ENCODE measurements at places on chromosomes 11 and 22.

DNA sequence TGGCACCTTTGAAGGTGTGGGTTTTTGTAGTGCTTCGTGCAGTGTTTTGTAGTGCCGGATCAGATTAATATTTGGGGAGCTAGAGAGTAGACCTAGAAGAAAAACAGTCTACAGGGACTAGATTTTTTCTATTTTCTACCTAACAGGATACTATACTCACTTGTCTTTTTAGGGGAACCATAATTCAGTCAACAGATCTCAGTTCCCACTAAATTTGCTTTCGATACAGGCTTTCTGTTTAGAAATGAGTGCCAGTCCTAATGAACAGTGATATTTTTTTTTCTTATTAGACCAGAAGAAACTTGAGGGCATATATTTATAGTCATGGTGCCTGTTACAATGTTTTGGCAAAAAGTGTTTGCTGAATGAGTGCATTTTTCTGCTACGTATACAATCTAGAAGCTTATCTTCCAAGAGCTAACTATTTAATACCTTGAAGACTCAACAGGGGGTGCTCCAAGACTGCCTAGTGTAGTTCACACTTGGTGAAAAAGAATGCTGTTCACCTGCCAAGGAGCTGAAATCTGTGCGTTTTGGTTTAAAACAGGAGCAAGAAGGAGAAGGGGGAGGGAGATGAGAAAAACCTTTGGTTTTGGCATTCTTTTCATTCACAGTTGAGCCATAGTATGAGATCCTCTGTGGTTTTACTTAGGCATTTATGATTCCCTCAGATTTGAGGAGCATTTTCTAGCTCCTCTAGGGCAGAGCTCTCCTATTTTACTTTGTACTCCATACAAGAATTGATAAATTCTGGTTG lies 44.9 kb upstream of the VSTM5 start:
- DNase-seq: no peak

DNA sequence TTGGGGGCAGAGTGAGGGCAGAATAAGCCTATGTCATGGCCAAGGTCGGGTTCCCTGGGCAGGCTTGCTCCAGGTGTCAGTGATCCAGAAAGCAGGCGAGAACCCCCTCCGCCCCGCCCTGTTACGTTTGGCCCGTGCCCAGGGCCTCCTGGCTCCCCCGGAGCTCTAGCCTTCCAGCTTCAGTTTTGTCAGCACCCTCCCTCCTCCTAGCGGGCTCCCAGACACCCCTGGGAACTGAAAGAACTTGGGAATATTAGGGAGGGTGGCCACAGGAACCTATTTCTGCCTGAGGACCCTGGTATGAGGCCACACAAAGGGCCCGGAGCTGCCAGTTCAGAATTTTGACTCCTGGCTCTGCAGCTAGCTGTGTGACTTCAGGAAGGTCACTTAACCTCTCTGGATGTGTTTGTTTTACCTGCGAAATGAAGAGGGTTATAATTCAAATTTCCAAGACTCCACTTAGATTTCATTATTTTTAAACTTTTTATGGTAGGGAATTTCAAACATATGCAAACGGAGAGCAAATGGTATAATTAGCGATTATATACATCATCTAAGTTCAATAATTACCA lies 1.2 kb downstream of the TUBA8 start:
- DNase-seq: no peak

DNA sequence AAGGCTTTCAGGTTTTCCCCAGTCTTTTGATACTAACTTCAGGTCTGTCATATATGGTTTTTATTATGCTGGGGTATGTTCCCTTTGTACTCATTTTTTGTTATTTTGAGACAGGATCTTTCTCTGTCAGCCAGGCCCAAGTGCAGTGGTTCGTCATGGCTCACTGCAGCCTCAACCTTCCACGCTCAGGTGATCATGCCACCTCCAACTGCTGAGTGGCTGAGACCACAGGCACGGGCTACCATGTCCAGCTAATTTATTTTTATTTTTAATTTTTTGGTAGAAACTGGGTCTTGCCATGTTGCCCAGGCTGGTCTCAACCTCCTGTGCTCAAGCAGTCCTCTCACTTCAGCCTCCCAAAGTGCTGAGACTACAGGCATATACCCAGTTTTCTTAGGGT lies 50.6 kb upstream of the PDGFD start:
- DNase-seq: no peak

DNA sequence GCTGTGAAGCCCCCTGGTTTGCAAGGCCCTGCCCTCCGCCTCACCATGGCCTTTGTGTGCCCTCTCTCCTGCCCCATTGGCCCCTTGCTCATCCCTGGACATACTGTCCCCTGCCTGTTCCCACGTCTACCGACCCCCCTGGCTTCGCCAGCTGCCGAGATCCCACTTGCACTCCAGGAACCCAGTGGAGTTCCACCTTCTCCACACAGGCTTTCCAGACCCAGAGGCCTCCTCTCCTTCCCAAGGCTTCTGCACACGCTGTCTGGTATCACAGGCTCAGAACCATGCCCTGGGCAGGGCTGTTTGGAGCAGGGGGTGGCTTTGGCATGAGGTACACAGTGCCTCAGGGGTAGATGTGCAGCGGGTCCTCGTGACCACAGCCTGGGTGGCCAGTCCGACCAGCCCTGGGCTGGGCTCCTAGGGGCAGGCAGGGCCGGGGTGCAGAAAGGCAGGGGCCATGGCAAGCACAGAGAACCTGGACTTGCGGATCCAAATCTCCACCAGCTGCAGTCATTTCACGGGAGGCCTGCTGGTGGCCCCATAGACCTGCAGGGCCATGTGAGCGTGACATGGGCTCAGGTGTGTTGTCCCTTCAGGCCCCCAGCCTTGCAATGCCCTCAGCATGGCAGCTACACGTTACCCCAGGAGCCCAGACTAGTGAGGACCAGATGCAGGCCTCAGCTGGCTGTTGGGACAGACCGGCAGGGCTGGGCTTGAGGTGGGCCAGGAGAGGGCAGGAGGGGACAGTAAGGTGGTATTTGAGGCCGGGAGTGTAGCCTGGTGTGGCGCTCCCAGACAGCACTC lies 9.5 kb downstream of the GRK2 start:
- DNase-seq: no peak

- no peak for DNase-seq
Measured at GRCh38 chr11:11074686-11075335, 217.0 kb upstream of the ZBED5 start.

DNA sequence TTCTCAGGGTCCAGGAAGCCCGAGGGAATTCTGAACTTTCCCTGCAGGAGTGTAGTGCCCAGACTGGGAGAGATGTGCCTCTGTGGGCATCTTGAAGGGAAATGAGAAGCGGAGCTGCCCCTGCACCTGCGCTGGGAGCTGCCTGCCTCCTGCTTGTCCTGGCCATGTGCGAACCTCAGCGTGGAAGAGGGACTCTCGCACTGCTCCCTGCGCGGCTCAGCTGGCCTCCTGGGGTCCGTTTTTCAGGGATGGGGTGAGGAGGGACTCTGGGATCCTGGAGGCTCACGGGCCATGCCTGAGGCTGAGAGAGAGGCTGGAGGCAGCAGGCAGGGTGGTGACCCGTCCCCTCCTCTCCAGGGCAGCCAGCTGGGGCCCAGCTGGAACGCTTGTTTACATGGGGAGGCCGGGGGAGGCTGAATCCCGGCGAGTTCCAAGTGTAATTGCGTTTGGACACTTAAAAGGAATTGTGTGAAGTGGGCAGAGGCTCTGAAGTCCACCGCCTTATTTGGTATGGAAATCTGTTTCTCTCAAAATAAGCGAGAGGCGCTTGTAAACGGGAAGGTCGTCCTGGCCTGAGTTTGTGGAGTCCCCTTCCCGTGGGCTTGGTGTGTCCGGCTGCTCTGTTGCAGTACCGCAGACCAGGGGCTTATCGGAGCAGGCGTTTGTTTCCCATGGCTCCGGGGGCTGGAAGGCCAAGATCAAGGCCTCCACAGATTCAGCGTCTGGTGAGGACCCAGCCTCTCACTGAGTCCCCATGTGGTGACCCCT lies 1.2 kb upstream of the MRGPRF start:
- no peak for DNase-seq
